ENCODE measurements at places on chromosomes 5 and 9.

DNA sequence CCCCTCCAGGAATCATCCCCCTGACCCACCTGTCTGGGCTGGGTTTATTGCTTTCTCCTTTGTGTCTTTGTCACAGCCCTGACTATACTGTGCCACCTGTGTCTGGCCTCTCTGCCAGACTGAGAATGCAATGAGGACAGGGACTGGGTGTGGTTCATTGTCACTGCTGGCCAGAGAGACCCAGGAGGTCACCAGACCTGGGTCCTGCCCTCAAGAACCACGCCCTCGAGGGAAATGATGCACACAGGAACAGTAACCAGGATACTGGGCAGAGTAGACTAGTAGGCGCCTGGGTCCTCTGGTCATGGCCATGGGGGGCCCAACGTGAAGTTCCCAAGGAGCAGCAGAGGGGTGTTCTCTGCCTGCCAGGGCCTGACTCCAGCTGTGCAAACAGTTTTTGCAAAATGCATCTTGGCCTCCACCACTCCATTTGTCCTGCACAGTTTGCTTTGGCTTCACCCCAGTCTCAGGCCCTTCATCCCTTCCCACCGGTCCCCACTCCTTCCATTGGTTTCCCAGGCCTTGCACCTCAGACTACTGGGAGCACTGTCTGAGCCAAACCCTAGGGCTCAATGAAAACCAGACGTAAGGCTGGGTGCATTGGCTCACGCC, 17.8 kb downstream of the RGS3 start:
- DNase-seq = no peak

- DNase-seq = no peak
These were observed 30.4 kb downstream of the ELP1 start for GRCh38 chr9:108903420-108904103.

DNA sequence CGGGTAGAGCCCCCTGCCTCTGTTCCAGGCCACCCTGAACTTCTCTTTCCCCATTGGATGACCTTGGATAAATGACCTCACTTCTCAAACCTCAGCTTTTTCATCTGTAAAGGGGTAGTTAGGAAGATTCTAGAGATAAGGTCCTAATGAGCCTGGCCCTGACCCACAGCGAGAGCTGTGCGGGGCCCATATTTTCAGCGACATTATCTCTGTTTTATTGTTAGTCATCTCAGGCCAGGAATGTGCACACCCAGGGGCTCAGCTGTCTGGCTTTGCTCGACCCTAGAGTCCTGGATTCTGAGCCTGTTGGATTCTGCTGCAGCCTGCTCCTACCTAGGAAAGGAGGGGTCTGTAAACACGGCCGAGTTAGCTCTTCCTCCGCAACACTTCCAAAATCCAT, 81.2 kb upstream of the LMX1B start:
- DNase-seq = no peak

DNA sequence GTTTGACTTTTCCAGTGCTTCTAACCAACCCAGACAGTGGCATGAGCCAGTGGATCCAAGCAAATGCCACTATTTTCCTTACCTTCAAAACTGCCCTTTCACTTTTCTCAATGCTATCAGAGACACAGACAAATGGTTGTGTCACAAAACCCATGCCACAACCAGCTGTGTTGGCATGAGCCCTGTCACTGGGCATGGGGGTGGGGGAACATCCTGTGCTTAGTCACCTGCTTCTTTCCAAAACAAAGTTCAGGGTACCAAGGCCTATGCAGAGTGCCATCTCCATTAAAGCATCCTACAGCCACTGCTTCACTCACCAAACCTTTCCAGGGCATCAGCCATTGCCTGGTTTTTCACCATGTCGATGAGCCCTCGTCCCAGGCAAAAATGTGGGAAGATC, 30.1 kb downstream of the NIPSNAP3B start:
- no peak for DNase-seq

DNA sequence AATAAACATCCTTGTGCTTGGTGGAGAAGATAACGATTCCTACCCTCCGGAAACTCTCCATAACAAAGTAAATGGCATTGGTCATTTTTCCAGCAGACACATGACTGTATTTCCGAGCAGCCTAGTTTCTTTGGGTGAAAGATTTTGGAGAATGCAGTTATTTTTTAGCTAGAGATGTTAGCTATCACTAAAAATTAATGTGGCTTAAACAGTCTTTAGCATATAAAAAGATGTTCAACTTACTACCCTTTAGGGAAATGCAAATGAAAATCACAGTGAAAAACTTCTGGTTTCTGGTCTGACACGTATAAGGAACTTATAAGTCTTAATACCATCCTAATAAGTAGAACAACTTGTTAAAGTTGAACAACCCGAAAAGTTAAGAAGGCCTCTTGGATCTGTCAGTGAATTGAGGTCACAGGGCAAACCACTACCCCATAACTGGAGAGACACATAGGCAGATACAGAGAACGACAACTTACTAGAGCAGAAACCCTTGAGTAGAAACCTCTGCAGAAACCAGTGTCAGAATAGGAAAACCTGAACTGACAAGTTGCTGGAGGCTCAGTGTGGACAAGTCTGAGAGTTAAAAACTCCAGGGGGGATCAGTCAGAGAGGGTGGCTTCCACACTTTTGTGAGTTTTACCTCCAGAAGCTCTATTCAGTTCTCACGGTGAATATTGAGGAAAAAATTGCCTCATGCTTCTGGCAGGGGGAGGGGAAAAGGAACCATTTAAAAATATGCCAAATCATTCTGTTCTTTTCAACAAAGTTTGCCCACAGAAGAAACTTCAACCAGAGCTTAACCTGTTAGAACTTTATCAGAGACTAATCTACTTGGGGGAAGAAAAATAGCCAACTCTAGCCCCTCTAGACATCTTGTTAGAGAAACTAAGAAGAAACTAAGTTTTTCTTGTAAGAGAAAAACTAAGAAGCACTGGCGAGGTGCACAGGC, 325.2 kb upstream of the RPS23 start:
- DNase-seq = no peak

DNA sequence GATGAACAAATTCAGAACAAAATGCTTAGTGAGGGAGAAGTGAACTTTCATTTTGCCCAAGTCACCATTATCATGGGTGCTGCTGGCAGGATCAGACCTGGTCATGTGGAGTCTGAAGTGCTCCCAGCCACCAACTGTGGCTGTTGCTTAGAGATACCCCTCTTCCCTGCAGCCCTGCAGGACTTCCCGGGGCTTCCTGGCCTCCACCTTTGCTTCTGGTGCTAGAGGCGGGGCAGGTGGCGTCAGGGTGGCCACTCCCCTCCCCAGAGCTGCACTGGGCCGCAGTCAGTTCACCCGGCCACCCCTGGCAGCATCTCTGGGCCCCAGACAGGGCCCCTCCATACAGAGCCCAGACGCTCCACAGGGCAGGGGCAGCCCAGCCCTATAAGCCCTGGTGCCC, 30.0 kb upstream of the SLC12A7 start:
- no peak for DNase-seq

DNA sequence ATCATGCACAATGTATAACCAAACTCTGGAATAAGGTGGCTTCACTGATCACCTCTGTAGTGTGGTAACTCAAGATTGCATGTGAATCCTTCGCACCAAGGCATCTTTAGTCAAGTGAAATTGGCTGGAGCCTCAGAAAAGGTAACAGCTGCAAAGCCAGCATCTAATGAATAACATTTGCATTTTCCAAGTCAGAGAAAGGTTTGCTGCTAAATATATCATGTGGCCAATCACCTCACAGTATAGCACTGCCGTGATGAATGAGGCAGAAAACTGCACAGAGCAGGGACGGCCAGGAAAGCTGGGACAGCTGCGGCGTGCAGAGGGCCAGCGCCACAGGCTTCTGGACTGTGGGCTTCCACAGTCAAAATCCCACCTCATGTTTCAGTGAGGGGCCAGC, 18.5 kb downstream of the MRPS27 start:
- DNase-seq = no peak

Measured in stimulated activated CD8-positive, alpha-beta memory T cell treated with anti-CD3 and anti-CD28 coated beads, Interleukin-7, amount 100 ng/mL, for 1 hour (primary cell).